ENCODE measurements at places on chromosomes 7 and 10.
A peak's percentile ranks its signal among the peaks of the same experiment; 100 is the strongest.

- no peak for DNase-seq
Observed at GRCh38 chr10:46060706-46061105, 14.6 kb upstream of the MSMB start.

- peak; percentile 96 for DNase-seq
Observed at GRCh38 chr7:6446838-6447580, 745 bp downstream of the DAGLB start.

- no peak for DNase-seq
Observed at GRCh38 chr7:25349283-25350017, 121.2 kb upstream of the NPVF start.

- no peak for DNase-seq
Observed at GRCh38 chr10:37752334-37752875, 105.0 kb downstream of the ZNF248 start.

- DNase-seq, result peak; percentile 29
Observed at GRCh38 chr7:48637382-48637781, 287.0 kb upstream of the CDC14C start.

- DNase-seq, result no peak
Observed at GRCh38 chr7:50667789-50668226, 102.6 kb upstream of the DDC start.

DNA sequence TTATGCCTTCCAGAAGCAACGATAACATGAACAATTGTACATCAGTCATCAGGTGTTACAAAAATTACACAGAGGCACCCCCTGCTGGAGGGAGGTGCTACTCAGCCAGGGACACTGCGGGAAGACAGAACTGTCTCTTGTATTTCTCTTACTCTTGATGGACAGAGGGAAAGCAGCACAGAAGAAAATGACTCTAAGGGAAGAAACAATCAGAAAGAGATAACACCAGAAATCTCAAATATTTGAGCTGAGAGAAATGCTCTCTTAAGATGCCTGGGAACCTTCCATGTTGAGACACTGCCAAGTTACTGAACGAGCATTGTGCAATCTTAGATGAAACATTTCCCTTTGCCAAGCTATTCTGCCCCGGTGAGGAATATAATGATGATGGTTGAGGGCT is 227.6 kb upstream of the NPSR1 start:
- peak; percentile 49 for DNase-seq

GRCh38 chr10:75650648-75651047 is 219.2 kb downstream of the LRMDA start:
- no peak for DNase-seq

DNA sequence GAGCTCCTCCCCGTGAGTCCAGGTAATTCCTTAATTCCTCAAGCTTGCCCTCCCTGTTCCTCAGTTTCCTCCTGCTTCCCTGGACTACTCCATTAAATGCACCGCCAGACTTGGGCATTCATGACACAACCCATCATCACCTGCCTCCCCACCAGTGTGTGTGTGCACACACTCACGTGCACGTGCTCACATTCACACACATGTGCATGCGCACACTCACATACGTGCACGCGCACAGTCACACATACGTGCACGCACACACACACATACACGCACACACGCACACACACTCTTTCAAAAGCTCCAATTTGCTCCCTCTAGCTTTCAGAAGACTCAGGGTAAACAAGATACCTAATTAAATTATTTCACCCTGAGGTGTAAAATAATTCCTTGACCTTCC is 216.7 kb downstream of the FAM107B start:
- DNase-seq, result no peak

DNA sequence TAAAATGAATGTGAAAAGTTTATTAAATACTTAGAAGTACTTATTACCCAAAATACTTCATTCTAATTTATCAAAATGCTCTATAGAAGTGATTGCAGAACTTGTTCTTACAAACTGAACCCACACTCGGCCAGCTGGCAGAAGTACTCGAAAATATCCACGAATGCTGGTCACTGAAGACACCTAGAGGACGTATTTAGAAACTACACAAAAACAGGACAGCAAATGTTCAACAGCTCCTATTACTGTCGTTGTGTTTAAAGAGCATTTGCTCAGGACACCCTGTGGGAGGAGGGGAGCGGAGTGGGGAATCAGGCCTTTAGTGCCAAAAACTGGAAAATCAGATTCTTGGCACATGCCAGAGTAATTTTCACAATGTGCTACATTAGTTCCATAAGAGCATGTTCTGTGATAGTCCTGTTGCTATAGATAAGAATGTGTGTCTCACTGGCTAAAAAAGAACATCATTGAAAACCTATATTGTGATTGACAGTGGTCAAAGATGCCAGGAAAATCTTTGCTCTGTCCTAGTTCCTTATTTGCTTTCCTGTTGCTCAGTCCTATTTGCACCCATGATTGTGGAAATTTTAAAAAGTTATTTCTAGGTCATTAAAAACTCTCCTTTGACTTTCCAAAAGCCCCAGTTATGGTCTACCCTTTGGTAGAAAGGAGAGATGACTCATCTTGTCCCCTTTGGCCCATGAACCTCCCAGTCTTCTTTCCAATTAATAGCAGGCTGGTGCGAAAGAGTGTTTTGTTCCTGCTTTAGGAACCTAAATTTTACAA is 49.0 kb upstream of the NRBF2 start:
- DNase-seq, result peak; percentile 72
